CD4-positive, alpha-beta T cell (primary cell): ENCODE measurements at places on chromosomes 16 and 17.

- no peak for DNase-seq
These were observed 31.9 kb downstream of the PMP22 start for GRCh38 chr17:15233022-15233805.

- no peak for DNase-seq
These were observed 526 bp downstream of the MRPS23 start for GRCh38 chr17:57849163-57849873.

- DNase-seq = no peak
These were observed 608.6 kb upstream of the EEF2KMT start for GRCh38 chr16:5706211-5706610.

- DNase-seq = peak; percentile 68
These were observed 34.4 kb upstream of the PRKCB start for GRCh38 chr16:23801378-23801777.

- no peak for DNase-seq
These were observed 1.0 kb downstream of the MAP2K4 start for GRCh38 chr17:12021623-12022140.

DNA sequence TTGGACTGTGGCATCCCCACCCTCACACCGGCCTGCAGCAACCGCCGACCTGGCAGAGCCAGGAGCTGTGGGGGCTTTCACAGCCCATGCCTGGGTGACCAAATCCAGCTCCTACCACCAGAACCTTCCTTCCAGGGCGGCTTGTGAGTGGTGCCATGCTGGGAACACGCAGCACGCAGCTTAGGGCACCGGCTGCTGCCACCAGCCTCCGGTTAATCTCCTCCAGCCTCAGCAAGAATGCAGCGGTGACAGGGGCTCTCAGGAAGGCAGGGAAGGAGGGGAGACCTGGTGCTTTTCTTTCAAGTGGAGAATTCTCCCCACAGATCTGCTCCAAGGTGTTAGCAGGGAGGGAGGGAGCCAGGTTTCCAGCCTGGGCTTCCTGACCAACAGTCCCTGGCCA, 32.3 kb upstream of the ANKRD40CL start:
- DNase-seq = no peak

GRCh38 chr16:11253995-11254912, 1.8 kb downstream of the SOCS1 start:
- DNase-seq = no peak

DNA sequence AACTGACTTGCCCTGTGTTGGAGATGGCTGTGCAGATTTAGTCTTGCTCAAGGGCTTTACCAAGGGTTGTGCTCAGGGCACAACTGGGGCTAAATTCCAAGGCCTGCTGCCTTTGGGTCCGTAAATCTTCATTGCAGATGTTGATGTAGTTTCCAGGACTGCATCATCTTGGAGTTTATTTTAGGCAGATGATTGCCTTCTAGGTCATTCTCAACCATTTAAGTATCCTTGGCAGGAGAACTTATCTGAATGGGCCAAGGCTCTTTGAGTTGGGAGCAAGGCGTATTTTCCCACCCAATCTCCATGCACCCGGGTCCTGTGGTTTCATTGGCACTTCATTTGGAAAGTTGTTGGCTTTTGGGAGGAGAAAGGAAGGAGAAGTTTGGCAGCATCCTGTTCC, 200.3 kb downstream of the MSI2 start:
- DNase-seq = no peak

DNA sequence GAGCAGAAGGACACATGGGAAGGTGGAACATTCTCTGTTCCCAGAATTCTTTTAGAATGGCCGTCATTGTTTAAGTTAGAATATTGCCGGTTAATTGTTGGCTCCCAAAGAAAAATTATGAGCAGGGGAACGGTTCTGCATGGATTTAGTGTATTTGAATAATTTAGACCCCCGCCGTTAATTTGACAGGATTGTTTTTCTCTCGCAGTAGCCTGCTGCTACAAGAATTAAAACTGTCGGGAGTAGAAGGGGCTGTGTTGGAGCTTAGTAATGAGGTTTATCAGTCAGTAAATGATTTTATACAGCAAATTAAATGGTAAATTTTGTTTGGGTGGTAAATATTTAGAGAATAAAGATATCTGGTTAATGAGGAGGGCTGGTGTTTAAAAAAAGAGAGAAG, 431.2 kb upstream of the DYNLRB2 start:
- no peak for DNase-seq

- no peak for DNase-seq
These were observed 131.8 kb downstream of the STX8 start for GRCh38 chr17:9443811-9444210.

DNA sequence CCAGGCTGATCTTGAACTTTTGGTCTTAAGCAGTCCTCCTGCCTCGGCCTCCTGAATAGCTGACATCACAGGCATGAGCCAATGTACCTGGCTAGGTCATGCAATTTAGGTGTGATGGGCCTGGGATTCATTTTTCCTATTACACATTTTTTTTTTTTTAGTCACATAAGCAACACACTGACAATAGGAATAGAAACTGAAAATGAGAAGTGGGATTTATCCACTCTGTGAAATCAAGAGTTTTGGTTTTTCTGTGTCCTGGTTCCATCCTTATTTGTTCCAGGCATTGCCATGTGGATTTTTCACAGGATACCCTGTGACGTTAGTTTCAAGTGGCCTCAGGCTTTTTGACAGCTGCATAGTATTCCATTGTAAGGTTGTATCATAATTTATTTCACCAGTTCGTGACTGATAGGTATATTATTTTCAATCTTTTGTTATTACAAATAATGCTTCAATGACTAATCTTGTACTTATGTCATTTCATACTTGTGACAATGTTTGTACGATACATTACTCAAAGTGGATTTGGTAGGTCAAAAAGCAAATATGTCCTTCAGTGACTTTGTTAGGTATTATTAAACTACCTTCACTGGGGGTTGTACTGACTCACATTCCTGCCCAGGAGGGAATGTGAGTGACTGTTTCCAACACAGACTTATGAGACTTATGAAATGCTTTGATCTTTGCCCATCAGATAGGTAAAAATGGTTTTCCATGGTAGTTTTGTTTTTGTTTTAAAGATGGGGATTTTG, 10.6 kb downstream of the ADCY7 start:
- no peak for DNase-seq

DNA sequence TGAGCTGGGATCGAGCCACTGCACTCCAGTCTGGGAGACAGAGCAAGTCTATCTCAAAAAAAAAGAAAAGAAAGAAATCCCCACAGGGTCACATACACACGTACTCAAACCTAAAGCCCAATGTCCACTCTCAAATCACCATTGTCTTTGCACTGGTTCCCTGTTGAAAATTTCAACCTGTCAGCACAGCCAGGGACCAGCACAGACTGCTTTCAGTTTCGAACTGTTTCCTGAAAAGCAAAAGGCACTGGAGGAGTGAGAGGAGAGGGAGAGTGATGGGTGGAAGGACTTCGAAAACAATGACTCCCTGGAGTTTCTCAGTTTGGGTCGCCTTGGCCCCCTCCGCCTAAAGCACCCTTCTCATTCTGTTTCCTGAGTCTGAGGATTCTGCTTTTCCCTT, 9.0 kb upstream of the CD300C start:
- DNase-seq = no peak

GRCh38 chr17:43832168-43832975, 574 bp downstream of the MPP3 start:
- DNase-seq = peak; percentile 1

DNA sequence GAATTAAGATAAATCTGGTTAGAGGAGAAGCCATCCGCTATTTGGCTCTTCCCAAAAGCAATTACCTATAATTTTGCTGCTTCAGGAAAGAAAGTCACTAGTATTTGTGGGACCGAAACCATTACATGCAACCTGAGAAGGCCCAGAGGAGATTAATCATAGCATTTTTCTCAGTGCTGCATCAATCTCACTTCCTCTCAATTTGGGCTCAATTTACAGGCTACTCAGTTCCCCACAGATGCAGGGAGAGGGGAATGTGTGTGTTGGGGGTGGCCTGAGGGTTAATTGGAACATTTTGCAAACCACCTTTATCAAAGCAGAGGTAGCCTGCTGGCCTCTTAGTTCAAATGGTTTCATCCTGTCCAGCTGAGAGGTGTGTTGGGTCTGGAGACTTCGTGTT, 394.7 kb upstream of the ASIC2 start:
- no peak for DNase-seq

DNA sequence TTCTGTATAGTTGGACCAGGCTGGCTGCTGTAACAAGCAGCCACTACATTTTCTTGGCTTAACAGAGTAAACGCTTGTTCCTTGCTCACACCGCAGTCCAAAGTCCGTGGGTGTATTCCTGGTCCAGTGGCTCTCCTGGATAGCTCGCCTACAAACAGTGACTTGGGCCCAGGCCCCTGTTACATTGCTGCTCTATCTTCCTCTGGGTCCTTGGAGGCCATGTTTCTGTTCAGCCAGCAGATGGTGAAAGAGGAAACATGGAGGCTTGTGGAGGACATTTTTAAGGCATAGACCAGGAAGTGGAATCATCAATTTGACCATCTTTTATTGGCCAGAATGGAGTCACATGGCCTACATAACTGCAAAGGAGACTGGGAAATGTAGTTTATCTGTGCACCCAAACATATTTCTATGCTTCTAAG, 55.1 kb downstream of the ATP2C2 start:
- DNase-seq = no peak

DNA sequence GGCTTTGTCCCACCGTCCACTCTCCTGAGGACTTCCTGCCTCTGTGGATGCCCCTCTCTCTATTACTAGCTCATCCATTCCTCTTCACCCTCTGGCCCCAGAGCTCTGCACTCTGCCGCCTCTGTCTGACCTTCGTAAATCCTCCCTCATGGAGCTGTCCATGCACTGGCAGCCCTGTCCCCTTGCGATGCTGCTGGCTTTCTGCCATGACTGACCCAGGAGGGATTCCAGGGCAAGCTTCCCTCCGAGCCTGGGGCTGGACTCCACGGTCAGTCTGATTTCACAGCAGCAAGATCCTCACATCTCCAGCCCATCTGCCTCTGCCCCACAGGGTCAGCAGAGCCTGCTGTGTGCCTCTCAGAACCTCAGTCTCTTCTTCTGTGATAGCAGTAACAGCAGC, 4.7 kb downstream of the CBFA2T3 start:
- DNase-seq = no peak

DNA sequence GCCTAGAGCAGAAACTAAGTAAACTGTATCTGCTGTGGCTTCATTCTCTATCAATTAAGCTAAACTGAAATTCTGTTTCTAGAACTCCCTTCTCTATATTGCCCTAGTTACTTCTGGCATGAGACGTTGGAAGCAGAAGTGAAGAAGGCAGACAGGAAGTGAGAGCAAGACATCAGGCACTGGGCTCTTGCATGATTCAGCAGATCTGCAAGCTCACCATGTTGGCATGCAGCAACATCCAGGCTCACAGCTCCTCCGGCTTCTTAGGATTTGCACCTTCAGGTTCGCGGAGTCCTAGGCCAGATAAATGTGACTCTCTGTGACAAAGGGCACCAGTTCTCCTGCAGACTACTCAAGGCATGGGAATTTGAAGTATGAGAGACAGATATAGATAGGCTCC, 148.3 kb downstream of the CDH8 start:
- no peak for DNase-seq

GRCh38 chr16:19177111-19177739, 9.2 kb downstream of the SYT17 start:
- DNase-seq = no peak

DNA sequence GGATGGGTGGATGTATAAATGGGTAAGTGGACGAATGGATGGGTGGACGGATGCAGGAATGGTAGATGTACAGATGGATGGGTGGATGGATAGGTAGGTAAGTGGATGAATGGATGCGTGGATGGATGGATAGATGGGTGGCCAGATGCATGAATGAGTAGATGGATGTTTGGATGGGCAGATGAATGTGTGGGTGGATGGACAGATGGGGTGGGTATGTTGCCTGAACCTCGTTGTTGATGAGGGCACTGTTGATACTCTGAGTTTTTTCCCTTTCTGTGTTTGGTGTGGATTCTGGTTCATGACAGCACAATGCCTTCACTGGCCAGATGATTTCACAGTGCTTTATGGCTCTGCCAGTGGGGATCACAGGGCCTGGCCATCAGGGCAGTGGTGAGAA, 208.3 kb downstream of the NPIPB11 start:
- no peak for DNase-seq

DNA sequence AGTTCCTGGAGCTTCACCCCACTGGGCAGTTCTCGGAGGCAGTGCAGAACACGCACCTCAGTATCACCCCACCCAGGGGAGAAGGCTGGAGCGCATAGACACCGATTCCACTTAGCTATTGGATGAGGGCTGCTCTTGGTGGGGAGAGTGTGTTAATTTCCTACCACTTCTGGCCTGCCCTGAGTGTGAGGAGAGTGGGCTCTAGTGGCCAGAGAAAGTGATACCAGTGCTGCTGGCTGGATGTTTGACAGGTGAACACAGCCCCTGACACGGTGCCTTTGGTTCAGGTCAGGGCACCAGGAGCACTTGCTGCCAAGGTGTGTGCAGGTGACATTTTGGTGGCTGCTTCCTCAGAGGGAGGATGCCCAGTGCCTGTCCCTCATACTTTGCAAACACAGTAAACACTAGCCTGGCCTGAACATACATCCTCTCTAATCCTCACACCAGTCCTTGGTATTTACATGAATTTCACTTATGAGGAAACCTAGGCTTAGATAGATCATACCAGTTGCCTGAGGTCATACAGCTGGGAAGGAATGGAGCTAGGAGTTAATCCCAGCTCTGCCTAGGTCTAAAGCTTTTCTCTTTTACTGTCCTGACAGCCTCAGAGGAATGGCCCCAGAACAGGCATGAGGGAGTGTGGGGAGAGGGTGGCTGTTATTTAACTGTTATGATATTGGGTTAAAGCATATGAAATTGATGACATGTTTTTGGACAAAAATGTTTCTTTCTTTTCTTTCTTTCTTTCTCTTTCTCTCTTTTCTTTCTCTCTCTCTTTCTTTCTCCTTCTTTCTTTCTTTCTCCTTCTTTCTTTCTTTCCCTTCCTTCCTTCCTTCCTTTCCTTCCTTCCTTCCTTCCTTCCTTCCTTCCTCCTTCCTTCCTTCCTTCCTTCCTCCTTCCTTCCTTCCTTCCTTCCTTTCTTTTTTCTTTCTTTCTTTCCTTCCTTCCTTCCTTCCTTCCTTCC, 21.0 kb upstream of the ITGAX start:
- DNase-seq = no peak

- peak; percentile 20 for DNase-seq
These were observed 740 bp upstream of the ATP6V0D1 start for GRCh38 chr16:67481561-67482232.

GRCh38 chr17:16817201-16817600, 127.2 kb downstream of the CCDC144A start:
- DNase-seq = no peak

GRCh38 chr17:31511195-31511578, 119.7 kb downstream of the RAB11FIP4 start:
- DNase-seq = no peak

DNA sequence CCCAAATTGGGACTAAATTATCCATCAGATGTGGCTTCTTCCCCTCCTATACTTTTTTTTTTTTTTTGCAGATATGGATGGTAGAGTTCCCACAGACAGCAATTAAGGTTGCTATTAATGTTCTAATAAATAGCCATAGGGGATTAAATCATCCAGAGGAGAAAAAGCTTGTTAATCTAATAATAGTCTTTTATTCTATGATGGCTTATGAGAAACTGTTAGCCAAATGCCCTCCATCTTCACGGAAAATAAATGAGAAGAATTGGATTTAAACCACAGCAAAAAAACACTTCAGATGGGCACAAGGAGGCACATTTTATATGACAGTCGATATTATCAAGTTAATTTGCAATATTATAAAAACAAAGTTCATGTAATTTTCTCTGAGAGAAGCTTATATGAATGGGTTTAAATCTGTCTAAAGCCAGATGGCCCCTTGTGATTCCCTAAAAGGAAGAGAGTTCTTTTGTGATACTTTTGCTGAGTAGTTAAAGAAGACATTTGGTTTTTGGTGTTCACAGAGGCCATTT, 5.1 kb upstream of the CAPNS2 start:
- no peak for DNase-seq
